ENCODE measurements at places on chromosomes 2 and 18.

DNA sequence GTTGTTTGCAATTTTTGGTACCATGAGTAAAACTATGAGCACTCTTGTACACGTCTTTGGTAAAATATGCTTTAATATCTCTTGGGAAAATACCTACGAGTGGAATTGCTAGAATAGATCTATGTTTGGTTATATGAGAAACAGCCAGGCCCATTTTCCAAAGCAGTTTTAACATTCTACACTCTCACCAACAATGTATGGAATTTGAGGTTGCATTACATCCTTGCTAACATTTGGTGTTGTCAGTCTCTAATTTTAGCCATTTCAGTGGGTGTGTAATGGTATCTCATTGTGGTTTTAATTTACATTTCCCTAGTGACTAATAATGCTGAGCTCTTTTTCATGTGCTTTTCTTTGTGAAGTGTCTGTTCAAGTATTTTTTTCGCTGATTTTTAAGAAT, 118.9 kb upstream of the TCF4 start:
- no peak for DNase-seq

- DNase-seq = no peak
These were observed at the start of gene SERPINB2 for GRCh38 chr18:63887424-63887823. Gene SERPINB2, plus strand, starts transcription at chr18:63887705. Its CDS starts 3,740 bp downstream, at chr18:63891445.

GRCh38 chr2:27860111-27860510, 30.1 kb downstream of the RBKS start:
- DNase-seq = no peak

DNA sequence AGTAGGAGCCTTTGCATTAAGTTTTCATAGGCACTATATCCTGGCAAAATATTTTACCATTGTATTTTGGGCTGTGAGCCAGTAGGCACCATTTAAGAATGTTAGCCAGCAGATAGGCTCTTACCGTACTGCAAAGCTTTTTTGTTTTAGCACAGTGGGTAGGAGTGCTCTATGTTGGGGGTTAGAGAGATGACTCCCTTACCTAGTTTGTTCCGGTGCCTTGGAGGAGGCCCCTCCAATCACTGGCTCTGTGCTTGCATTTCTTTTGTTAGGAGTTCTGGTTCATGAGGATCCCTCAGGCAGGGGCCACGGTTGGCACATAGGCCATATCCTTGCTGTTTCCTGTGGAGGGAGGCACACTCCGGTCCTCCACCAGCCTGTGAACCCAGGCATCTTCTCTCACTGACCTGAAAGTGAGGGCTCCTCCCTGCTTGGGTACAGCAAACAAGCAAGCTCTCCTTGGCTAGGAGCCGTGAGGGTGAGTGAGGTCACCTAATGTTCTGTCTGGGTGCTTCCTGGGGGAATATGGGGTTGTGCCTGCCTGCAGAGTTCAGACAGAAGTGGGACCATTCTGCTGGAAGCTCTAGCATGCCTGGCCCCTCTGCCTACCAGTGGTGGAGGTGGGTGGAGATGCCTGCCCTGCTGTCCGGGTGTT, 29.8 kb downstream of the LTBP1 start:
- no peak for DNase-seq

DNA sequence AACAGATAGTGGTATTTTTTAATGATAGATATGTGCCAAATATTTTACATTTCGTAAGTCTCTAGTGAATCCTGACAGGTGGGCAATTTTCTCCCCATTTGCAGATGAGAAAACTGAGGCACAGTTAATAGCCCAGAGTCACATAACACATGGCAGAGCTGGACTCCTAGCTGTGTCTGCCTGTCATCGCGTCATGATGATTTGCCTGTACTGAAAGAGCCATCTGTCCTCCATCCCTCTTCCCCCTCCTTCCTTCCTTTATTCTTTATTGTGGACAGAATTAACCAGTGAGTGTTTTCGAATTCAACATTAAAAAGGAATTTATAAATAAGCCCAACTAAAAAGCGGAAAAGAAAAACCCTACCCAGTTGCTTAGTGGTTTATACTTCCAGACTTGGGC, 3.2 kb downstream of the DNAJB2 start:
- DNase-seq = no peak

DNA sequence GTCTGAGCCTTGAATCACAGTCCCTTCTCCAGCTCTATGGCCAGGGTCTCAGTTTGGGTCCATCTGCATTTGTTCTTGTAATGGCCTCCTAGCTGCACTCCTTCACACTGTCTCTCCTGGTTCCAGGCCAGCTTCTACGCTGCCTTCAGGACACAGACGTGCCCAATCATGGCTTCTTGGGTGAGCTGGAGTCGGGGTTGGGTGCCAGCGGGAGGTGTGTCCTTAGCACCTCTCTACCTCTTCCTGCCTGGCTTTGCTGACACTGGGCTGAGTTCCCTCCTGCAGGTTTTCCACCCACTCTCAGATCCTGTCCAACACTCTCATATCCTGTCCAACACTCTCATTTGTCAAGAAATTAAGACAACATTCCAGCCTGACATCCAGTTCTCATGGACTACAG, 9.6 kb downstream of the TRPM8 start:
- no peak for DNase-seq

DNA sequence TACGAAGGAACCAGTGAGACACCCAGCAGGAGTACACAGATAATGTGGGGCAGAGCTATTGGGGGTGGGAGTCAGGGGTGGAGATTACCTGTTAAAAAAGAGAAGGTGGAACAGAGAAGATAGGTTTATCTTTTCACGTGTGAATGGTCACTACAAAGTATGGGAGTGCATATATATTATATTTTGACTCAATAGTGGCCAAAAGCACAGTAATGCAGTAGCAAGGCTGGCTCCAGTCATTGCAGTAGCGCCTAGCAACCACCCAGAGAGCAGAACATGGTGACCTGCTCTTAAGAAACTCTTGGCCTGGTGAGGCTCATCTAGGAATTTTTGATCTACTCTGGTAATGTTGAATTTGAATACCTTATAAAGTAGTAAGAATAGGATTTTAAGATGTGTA, 1.0 kb downstream of the IMPACT start:
- no peak for DNase-seq

GRCh38 chr2:42446503-42447271, 47.1 kb downstream of the KCNG3 start:
- no peak for DNase-seq

DNA sequence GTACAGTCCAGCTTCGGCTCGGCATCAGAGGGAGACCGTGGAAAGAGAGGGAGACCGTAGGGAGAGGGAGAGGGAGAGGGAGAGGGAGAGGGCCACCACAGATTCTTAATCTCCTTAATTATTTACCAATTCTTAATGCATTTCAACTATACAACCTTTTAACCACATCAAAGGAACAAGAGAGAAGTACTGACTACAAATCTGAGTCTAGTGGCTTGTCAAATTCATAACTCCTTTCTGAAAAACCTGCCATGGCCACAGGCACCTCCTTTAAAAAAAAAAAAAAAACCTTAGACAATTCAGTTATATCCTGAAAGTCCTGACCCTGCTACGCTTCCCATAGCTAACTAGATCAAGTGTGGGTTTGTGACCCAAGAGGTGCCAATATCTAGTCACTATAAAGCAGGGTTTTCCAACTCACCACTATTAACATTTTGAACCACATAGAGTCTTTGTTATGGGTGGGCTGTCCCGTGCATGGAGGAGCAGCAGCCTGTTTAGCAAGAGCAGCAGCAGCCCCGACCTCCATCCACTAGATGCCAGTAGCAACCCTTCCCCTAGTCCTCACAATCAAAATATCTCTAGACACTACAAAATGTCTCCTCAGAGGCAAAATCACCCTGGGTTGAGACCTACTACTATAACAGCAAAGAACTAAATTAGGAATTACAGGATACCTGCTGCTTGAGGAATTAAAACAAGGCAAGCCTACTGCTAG, 6.8 kb downstream of the ESCO1 start:
- DNase-seq = no peak

DNA sequence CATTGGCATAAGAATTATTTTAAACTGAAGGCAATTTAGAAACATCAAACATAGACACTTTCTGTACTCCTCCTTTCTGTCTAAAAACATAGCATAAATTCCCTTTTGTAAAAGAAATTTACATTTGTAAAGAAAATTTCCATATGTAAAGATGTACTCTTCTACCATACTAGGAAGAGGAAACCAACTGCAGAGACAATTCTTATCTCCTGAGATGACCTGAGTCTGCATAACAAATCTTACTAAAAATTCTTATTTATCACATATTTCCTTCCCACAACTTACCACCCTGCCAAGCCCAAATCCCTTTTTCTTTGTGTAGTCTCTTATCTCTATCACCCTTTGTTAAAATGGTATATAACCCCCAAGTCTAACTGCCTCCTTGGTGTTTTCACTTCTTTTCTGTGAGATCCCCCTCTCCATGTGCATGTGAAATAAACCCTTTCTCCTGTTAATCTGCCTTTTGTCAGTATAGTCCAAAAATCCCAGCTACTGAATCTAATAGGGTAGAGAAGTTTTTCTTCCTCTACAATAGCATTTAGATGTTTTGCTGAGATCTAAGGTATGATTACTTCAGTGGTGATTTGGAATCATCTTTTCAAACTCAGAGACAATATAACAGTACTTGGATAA, 81.0 kb downstream of the CHN1 start:
- no peak for DNase-seq

GRCh38 chr2:160695402-160696086, 201.9 kb upstream of the RBMS1 start:
- DNase-seq = no peak

- no peak for DNase-seq
These were observed 61.6 kb downstream of the SCN9A start for GRCh38 chr2:166314022-166314759.

GRCh38 chr18:55494899-55495298, 93.1 kb downstream of the TCF4 start:
- no peak for DNase-seq

GRCh38 chr18:10009321-10010144, 95.7 kb downstream of the VAPA start:
- no peak for DNase-seq

DNA sequence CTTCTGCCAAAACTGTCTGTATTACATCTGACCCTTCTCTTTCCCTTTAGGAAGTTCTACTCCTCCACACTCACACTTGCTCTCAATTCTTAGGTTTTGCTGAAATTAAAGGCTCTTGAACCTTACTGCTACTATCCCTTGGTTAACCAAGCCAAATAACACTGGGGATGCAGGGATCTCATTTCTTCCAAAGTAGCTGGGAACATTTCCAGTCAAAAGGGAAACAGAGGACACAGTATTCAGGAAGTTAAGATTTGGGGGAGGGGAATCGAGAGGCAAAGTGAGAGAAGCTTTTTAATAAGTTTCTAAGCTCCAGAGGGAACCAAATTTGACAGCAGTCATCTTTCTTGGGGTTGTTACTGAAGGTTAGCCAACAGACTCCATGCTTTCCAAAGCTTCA, 6.2 kb downstream of the SEPTIN2 start:
- DNase-seq = no peak

DNA sequence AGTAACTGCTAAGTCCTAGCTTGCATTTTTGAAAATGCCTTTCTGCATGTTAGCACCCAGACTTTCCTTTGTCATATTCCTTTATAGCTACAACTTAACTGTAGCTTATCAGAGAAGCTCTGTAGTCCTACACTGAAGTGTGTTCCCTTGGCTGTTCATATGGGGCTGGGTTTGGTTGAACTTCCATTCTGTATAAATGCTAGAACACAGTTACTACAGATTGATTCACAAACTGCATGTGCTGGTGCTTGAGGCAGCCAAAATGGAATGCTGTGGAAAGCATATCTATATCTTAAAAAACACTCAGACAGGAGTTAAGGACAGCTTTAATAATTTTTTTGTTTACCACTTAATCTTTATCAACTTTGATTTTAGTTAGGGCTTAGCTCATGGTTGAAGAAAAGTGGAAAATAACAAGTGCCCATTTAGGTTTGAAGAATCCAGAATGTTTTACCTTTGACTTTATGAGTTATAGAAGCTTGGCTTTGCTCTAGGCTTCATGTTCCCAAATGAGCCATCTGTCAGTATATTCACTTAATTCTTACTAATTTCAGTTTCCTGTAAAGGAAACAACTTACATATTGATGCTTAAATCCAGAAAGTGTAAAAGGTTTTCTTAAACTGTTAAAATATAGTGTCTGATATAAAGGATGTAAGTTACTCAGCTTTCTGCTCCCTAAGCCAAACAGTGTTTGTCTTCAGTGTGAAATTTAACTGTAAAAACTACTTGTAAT, 148.9 kb downstream of the AGPS start:
- DNase-seq = no peak

GRCh38 chr2:90207454-90208058, 1516.1 kb downstream of the RPIA start:
- no peak for DNase-seq

DNA sequence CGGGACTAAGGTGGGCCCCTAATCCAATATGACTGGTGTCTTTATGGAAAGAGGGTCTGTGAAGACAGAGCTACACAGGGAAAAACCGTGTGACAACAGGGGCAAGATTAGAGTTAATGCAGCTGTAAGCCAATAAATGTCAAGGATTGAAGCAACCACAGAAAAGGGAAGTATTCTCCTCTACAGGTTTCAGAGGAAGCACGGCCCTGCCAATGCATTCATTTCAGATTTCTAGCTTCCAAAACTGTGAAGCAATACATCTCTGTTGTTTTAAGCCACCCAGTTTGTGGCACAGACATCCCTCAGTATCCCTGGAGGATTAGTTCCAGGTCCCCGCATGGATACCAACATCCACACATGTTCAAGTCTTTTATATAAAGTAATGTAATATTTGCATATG, 48.8 kb downstream of the SPP2 start:
- peak; percentile 36 for DNase-seq

DNA sequence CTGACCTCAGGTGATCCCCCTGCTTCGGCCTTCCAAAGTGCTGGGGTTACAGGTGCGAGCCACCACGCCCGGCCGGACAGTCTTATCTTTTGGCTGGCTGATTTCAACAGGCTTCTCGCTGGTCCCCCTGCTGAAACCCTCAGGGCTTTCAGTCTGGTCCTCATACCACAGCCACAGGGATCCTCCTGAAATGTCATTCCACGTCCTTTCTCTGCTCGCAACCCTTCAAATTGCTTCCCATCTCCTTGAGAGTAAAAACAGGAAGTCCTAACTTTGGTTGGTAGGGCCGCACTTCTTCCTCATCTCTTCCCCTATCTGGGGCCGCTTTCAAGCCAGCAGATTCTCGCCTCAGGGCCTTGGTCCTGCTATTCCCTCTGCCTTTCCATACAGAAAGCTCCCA, 1.4 kb upstream of the CAB39 start:
- DNase-seq = no peak

GRCh38 chr2:27781496-27781895, 10.0 kb downstream of the MRPL33 start:
- DNase-seq = no peak
